ENCODE measurements at places on chromosomes 6 and 20. TPM values are rescaled to one million over a fixed set of nuclear protein-coding genes. Genes with fewer than 3 reads are reported as not detected.

Gene NMBR
- not detected for total RNA-seq

Gene MEI4
- under 0.01 TPM for total RNA-seq

Gene DLK2
- not detected for total RNA-seq

Gene TRIM15
- not detected for total RNA-seq

Gene PACSIN1
- total RNA-seq = 0.30 TPM

Gene TP53TG5
- not detected for total RNA-seq

Gene C6orf89
- 54.9 TPM for total RNA-seq

Gene NOL4L
- 17.8 TPM for total RNA-seq

Gene STMND1
- not detected for total RNA-seq

Gene HRH3
- total RNA-seq = not detected

Gene XKR7
- total RNA-seq = not detected

Gene ETV7
- total RNA-seq = 9.2 TPM

Gene NFKBIE
- total RNA-seq = 18.6 TPM
